IPS DF 6.9 (cell line): ENCODE measurements at places on chromosomes 7 and 10.

- DNase-seq: no peak
Measured at GRCh38 chr7:3107889-3108570, 64.4 kb upstream of the CARD11 start.

DNA sequence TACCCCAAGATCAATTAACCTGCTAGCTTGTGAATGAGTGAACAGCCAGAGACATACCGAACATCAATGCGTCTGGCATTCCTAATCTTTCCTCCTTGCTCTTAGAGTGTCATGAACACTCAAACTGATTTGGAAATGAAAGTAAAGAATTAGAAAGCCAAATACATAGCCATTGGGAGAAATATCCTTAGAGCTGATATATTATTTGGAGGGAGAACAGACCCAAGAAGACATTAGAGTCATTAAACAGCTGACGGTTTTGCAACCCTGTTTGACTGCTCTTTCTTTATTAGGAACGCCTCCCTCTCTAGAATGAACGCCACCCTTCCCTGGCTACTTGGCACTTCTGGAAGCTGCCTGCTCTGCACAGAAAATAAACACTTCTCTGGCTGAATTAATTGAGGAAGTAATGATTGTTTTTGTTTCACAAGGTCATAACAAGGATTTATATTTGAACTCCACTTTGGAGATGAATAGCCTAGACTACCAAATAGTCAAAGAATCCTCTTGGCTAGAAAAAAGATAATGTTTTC, 42.8 kb downstream of the CTTNBP2 start:
- DNase-seq: no peak

- DNase-seq: no peak
Measured at GRCh38 chr7:26233902-26234511, 32.5 kb downstream of the CBX3 start.

DNA sequence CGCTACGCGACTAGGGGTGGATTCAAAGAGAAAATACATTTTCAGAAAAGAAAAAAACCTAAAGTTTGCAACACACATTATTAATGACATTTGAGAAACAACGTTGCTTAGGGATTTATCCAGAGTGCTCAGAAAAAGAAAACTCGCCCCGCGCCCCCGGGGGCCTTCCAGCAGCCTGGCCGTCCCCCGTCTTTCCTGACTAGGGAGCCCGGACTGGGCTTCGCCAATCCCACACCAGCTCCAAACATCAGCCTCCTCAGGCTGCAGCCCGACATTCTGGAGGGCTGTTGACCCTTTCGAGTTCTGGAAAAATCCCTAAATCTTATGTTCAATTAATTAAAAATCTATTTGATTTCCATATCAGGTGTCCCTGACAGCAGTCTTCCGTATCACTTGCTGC, 48.6 kb downstream of the CLEC2L start:
- no peak for DNase-seq

DNA sequence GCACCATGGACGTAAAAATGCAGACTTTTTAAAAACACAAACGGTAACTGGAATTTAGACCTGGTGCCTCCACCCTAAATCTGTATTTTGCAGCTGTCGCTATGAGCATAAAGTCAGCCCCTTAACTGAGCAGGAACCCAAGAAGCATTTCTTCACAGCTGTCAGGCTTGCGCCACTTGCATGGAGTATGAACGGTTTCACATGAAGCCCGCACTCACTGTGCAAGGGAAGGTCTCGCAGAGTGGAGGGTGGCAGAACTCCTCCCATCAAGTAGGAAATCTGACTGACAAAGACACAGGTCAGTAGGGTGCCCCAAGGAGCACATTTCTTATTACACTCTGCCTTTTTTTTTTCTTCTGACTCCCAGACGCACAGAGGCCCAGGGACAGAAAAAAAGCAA, 58.5 kb downstream of the ELMO1 start:
- DNase-seq: no peak

GRCh38 chr10:71627230-71627939, 92.2 kb downstream of the C10orf105 start:
- no peak for DNase-seq

DNA sequence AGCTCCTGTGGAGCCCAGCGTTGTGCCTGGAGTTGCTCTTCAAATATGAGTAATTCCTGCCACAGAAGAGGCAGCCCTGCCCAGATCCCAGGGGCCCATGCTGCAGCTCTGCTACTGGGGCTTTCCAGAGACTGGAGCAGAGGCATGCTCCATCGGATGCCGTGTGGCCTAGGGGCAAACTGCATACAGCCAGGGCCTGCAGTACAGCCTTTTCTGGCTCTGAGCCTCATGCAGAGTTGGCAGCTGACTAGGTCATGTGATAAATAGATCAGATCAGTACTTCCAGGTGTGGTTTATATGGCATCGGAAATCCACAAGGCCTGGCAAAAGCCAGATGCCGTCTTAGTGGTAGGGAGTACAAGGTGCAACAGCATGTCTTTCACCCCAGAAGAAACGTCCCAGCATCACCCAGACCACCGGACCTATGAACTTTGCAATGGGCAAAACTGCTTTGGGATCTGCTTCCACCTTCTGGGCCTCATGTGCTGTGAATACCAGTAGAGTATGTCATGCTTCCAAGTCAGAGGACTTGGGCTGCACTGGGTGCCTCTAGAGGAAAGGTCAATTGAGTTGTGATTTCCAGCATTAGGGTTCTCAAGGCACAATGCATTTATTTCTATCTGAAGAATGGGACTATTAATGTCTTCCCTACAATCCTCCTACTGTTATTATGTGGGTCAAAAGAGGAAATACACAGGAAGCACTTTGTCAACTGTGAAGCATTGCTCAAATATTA, 250.7 kb upstream of the ZNF32 start:
- no peak for DNase-seq

DNA sequence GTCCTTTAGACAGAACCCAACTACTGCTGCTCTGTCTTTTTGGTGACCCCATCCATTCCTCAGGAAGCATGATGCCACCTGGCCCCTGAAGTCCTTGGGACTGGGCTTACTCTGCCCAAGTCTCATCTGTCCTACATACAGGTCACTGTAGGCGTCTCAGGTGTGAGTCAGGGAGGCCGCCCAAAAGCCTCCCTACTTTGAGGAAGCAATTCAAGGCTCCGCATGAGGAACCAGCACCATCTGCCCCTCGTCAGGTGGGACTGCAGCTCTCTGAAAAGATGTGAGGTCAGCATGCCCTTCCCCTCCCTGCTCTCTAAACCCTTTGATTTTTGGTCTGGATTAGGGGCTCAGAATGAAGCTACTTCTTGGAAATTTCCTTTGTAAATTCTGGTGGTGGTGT, 354.8 kb downstream of the CXCL12 start:
- DNase-seq: peak; percentile 20

DNA sequence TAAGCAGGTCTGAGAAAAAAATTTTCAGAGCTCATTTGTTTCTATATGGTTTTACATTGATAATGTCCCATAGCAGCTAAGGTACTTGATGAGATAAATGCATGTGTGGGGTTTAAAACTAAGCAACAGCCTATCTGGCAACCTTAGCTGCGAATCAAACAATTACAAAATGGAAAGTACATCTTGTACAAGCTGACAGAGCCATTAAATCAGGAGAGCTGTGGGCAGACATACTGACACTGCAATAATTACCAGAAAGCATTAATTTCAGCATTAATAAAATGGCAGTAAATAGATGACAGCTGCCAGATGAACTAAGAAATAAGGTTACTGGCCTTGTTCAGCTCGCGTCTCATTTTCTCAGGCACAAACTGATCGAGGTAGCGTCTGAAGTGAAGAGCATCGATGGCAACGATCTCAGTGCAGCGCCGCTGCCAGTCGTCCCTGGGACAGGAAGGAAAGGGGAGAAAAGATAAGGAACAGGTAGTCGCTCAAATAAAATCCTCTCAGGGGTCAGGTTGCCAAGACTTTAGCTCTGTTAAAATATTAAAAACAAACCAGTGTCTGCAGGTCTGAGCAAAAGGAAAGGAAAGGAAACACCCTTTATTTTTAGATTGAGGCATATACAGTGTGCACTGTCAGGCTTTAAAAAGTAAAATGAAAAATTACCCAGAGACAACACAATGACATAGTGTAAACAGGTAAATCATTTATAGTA, 79.7 kb upstream of the OGDHL start:
- no peak for DNase-seq

- DNase-seq: no peak
Measured at GRCh38 chr10:131469551-131469950, 158.0 kb upstream of the TCERG1L start.

DNA sequence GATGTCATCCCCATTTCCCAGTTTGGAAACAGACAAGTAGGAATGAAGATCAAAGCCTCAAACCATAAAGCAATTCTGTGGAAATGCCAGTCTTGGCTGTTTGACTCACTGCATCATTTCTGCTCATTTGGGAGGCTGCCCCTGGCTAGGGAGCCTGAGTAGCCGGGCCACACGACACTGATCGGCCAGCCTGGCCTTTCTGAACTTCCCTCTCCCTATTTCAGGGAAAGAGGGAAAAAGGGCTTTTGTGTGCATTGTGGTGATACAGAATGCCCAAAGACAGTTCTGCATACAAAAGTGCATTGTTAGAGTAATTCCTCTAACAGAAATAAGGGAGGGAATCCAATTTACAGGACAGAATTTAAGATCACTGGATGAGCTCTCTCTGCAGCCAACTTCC, 41.7 kb upstream of the OPALIN start:
- no peak for DNase-seq
